ENCODE measurements at places on chromosomes 2 and 18. TPM values are rescaled to one million over a fixed set of nuclear protein-coding genes. Genes with fewer than 3 reads are reported as not detected.
A peak's percentile ranks its signal among the peaks of the same experiment; 100 is the strongest.

DNA sequence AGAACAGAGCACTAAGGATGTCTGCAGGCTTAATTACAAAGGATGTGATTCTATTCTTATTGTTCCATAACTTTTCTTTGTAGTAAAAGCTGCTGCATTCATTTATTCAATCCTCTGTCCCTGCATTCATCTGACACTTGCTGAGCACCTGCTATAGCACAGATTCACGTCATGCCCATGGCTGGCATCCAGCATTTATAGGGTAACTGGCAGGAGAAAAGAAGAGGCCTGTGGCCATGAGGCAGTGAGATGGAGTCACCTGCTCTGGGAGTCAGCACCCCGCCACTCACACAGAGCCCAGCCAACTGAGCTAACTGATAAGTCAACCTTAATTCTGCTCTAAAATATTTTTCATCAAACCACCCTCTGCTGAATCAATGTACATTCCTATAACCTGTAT is 18.3 kb upstream of the CDC42EP3 start:
- no peak overlapping the region for H3K27ac ChIP-seq
- no peak for DNase-seq
- no peaks in the 10 kb centered on the region for H3K36me3 ChIP-seq
- H3K27me3 ChIP-seq: no peaks in the 10 kb centered on the region

The KCNJ3 gene
- 0.77 TPM for total RNA-seq

DNA sequence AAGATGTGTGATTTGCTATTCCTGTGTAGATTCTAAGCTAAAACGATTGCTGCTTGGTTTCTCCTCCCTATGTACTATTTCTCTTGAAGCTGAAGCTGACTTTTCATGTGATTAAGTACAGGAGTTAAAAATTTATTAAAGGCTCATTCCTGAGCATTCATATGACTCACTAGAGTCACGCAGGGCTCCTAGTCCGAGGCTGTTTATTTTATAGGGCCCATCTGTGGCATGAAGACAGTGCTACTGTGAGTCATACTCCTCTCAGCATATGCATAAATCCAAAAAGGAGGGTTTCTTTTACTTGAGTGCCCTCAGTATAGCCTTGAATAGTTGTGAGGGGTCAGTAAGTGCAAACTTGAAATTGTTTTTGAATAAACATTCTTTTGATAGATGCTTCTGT is 378.8 kb downstream of the PTPRM start:
- no peaks in the 10 kb centered on the region for H3K27me3 ChIP-seq
- no peak overlapping the region for H3K4me3 ChIP-seq
- no peak overlapping the region for H3K27ac ChIP-seq
- no peaks in the 10 kb centered on the region for H3K36me3 ChIP-seq
- DNase-seq: no peak

GRCh38 chr2:164438490-164439205 is 182.6 kb downstream of the GRB14 start:
- H3K36me3 ChIP-seq: no peaks in the 10 kb centered on the region
- peaks cover 9% of the 10 kb centered on the region for H3K4me1 ChIP-seq
- no peak for DNase-seq

The USP14 gene
- total RNA-seq: 22.1 TPM

DNA sequence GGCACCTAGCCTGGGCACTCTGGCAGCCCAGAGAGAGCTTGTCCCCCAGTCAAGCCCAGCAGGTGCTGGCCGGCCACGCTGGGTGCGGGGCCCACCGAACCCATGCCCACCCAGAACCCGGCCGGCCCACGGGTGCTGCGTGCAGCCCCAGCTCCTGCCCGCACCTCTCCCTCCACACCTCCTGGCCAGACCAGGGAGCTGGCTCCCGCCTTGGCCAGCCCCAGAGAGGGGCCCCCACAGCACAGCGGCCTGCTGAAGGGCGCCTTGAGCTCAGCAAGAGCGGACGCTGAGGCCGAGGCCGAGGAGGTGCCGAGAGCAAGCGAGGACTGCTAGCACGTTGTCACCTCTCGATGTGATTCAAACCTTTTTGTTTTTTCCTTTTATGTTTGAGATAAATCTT is 407.0 kb upstream of the KCNJ3 start:
- no peak overlapping the region for H3K27ac ChIP-seq
- H3K4me3 ChIP-seq: no peak overlapping the region
- H3K4me1 ChIP-seq: no peaks in the 10 kb centered on the region
- H3K36me3 ChIP-seq: no peaks in the 10 kb centered on the region

DNA sequence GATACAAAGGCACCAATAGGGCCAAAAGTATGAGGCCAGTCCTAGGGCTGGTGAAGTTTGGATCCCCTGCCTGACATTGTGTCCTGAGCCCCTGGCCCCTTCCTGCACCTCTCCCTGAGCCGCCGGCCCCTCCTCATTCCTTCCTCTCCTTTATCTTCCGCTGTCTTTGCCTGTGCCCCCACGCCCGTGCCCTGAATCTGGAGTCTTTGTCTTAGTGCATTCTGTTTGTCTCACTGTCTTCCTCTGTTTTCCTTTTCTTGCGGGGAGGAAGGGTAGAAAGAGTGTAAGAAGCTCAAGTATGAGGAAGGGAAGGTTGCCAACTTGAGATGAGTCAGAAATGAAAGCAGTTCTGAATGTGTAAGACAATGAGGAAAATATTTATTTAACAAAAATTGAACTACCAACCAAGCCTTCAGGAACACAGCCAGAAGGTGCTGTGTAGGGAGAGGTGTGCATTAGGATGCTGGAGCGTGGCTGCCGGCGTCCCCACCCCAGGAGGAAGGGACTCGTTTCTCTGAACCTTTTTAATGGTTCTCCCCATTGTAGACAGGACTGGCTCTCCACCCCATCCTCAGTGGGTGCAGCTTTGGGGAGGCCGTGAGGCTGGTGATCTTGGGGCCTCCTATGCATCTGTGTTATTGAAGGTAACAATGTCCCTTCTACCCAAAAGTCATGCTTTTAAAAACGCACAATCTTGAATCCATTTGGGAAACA is 133.1 kb downstream of the NEDD4L start:
- no peak overlapping the region for H3K27ac ChIP-seq
- DNase-seq: peak; percentile 48
- peaks cover 13% of the 10 kb centered on the region for H3K4me1 ChIP-seq
- no peaks in the 10 kb centered on the region for H3K36me3 ChIP-seq

DNA sequence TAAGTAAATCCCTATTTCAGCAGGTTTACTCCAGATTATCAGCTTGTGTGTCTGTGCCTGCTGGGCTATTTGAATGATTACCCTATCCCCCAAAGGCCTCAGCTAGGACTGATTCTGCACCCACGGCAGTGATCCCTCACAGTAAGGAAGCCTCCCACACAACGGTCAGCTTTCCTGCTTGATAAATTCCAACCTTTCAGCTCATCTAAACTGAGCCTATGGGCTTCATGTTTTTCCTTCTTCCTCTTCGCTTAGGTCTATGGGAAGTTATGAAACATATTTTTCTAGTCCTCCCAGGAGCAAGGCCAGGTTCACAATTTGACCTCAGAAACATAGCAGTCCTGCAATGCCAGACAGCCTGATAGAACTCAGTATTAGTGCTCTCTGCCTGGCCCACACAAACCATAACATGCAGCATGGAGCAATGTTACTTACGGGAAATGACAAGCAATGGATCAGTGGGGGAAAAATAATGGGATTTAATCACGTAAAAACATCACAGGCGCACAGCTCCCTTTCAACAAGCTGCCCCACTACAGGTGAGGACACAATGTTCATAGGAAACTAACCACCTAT is 170.9 kb downstream of the ZNF521 start:
- H3K4me1 ChIP-seq: peaks cover 48% of the 10 kb centered on the region
- peak overlapping the region; percentile 1 for H3K27ac ChIP-seq
- no peaks in the 10 kb centered on the region for H3K36me3 ChIP-seq
- no peak overlapping the region for H3K4me3 ChIP-seq
- DNase-seq: no peak
- H3K27me3 ChIP-seq: no peaks in the 10 kb centered on the region

The EMILIN1 gene
- 5.1 TPM for total RNA-seq

DNA sequence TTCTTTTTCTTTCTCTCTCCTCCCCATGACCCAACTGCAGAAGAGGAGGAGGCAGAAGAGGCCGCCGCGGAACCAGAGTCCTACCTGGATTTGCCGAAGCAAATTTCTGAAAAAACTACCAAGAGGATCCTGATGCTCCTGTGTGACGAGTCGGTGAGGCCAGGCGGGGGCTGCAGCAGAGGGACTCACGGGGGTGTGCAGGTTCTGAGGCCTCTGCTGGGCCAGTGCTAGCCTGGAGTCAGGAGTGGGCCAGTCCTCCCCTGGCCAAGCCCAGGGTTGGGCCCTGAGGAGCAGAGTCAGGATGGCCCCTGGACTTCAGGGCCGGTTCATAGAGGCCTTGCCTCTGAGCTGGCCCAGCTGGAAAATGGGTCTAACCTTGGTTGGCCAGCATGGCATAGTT is 29.3 kb downstream of the OTOF start:
- no peak for DNase-seq
- no peaks in the 10 kb centered on the region for H3K4me1 ChIP-seq
- no peaks in the 10 kb centered on the region for H3K36me3 ChIP-seq
- no peaks in the 10 kb centered on the region for H3K27me3 ChIP-seq
- H3K27ac ChIP-seq: no peak overlapping the region

DNA sequence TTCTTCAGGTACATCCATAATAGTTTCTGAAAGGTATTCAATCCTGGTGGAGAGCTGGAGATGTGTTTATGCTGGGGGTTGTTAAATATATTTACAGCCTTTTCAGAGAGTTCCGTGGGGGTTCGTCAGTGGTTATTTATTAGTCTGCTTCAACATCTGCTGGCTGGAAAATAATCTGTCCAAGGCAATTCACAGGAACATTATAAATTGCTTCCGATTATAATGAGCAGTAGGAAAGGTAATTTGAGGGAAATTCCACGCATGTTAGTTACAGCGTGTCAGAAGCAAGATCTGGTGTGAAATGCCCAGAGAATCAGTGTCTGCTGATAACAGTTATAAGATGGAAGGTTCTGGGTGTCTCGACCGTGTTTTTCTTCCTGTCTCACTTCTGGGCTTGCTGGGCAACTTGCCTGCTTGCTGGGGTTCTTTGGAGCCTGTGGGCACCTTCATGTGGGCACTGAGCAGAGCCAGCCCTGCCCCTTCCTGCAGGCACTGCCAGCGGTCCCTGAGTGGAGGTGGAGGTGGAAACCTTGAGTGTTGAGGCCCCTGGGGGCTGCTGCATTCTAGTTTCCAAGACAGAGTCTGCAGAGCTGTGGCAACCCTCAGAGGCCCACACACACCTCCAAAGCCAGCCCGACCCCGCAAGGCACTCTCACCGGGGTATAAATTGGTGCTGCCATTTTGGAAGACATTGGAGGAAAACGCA is 185.7 kb downstream of the FAM210A start:
- no peak overlapping the region for H3K27ac ChIP-seq
- DNase-seq: no peak
- H3K36me3 ChIP-seq: no peaks in the 10 kb centered on the region
- H3K4me1 ChIP-seq: no peaks in the 10 kb centered on the region
